Neural crest cell (in vitro differentiated cells): ENCODE measurements at places on chromosomes 2 and 18. TPM values are rescaled to one million over a fixed set of nuclear protein-coding genes. Genes with fewer than 3 reads are reported as not detected.

- H3K27ac ChIP-seq = no peak overlapping the region
- H3K4me1 ChIP-seq = peaks cover 5% of the 10 kb centered on the region
- H3K27me3 ChIP-seq = no peaks in the 10 kb centered on the region
- H3K4me3 ChIP-seq = no peak overlapping the region
- no peak for DNase-seq
Measured at GRCh38 chr18:10002280-10002679, 88.5 kb downstream of the VAPA start.

GRCh38 chr2:32330136-32330535 is 26.7 kb upstream of the BIRC6 start:
- no peak for DNase-seq
- H3K36me3 ChIP-seq = no peaks in the 10 kb centered on the region
- no peak overlapping the region for H3K27ac ChIP-seq
- H3K27me3 ChIP-seq = no peaks in the 10 kb centered on the region
- H3K4me1 ChIP-seq = peaks cover 6% of the 10 kb centered on the region

GRCh38 chr2:161206471-161207032 is 46.3 kb downstream of the TANK start:
- DNase-seq = no peak
- H3K36me3 ChIP-seq = peaks cover 2% of the 10 kb centered on the region
- H3K27ac ChIP-seq = no peak overlapping the region
- no peak overlapping the region for H3K4me3 ChIP-seq
- no peaks in the 10 kb centered on the region for H3K27me3 ChIP-seq

SCYGR4 gene
- total RNA-seq = not detected in 2 replicates

CFAP53 gene
- 0.54 and 0.84 TPM in 2 replicates for total RNA-seq

WNT6 gene
- total RNA-seq = not detected in 2 replicates

GPR35 gene
- 1.7 and 2.0 TPM in 2 replicates for total RNA-seq
